Colonic mucosa (tissue), 4 donors: ENCODE measurements at places on chromosomes 11 and 22. TPM values are rescaled to one million over a fixed set of nuclear protein-coding genes. Genes with fewer than 3 reads are reported as not detected.

DNA sequence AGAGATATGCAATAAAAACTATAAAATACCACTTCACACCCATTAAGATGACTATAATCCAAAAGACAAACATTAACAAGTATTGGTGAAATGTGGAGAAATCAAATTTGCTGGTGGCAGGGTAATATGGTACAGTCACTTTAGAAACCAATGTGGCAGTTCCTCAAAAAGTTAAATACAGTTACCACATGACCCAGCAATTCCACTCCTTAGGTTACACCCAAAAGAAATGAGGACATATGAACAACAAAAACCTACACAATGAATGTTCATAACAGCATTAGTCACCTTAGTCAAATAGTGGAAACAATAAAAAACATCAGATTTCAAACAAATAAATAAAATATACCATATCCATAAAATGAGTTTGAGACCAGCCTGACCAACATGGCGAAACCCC, 52.6 kb downstream of the RDX start:
- no peak overlapping the region for H3K27ac ChIP-seq
- DNase-seq = no peak
- H3K4me3 ChIP-seq = no peak overlapping the region
- no peaks in the 10 kb centered on the region for H3K36me3 ChIP-seq
- no peaks in the 10 kb centered on the region for H3K4me1 ChIP-seq

GRCh38 chr11:133078012-133078411, 454.3 kb downstream of the OPCML start:
- no peak for DNase-seq
- H3K27me3 ChIP-seq = no peaks in the 10 kb centered on the region
- no peaks in the 10 kb centered on the region for H3K36me3 ChIP-seq
- no peak overlapping the region for H3K4me3 ChIP-seq

DNA sequence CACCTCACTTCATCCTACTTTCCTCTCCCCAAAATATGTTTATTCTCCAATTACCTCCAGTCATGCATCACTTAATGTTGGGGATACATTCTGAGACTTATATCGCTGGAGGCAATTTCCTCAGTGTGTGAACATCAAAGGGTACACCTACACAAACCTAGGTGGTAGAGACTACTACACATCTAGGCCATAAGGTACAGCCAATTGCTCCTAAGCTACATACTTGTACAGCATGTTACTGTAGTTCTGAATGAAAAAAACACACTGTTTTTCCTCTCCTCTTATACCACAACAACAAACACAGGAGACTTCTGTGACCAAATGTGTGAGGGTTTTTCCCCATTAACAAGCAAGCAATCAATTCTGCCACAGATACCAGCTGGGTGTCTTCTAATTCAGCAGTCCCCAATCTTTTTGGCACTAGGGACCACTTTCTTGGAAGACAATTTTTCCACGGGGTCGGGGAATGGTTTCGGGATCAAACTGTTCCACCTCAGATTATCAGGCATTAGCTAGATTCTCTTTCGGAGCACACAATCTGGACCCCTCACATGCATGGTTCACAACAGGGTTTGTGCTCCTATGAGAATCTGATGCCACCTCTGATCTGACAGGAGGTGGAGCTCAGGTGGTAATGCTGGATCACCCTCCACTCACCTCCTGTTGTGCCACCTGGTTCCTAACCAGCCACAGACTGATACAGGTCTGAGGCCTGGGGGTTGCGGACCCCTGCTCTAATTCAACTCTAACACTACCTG, 5.2 kb downstream of the KLHL22 start:
- no peak overlapping the region for H3K4me3 ChIP-seq
- H3K4me1 ChIP-seq = no peaks in the 10 kb centered on the region
- no peaks in the 10 kb centered on the region for H3K27me3 ChIP-seq
- DNase-seq = no peak

- H3K4me1 ChIP-seq = no peaks in the 10 kb centered on the region
- H3K36me3 ChIP-seq = no peaks in the 10 kb centered on the region
- no peaks in the 10 kb centered on the region for H3K27me3 ChIP-seq
- H3K27ac ChIP-seq = no peak overlapping the region
- no peak for DNase-seq
Measured at GRCh38 chr11:28209906-28210305, 101.7 kb downstream of the METTL15 start.

DNA sequence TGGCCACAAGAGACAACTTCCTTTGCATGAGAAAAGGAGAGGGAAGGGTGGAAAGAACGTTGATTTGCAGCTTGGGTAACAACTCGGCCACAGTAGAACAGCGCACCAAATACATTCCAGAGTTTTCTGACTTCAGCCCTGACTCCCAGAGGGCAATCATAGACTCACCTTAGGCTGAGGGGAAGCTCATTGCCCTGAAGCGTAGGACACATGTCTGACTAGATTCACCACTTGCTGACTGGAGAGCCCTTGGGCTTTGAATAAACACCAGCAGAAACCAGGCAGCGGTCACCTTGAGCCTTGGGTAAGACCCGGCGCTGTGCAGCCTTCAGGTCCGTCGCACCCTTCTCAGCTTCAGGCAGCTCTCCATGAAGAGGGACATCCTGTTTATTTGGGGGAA, 151.8 kb upstream of the GRIA4 start:
- H3K27me3 ChIP-seq = no peaks in the 10 kb centered on the region
- H3K4me1 ChIP-seq = no peaks in the 10 kb centered on the region
- H3K36me3 ChIP-seq = no peaks in the 10 kb centered on the region
- no peak overlapping the region for H3K27ac ChIP-seq
- no peak overlapping the region for H3K4me3 ChIP-seq
- DNase-seq = no peak

DNA sequence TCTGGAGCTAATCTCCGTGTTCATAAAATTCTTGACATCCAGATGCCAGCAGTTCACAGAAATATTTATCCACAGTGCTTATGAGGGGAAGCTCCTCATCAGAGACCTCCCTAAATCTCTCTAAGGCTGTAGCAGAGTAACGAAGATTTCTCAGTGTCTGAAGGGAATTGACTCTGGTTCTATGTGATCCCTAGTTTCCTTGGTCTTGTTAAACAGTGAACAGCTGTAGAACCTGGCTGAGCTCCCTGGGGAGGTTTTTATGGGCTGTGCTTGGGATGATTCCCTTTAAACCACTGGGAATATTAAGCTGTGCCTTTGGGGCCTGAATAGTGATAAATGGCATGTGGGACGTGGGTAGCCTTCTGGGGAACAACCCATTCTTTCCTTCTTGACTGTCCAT, 43.7 kb upstream of the ARHGAP20 start:
- no peaks in the 10 kb centered on the region for H3K4me1 ChIP-seq
- no peaks in the 10 kb centered on the region for H3K36me3 ChIP-seq
- H3K27me3 ChIP-seq = no peaks in the 10 kb centered on the region

The SCN4B gene
- total RNA-seq = 1.5 TPM
